CD4-positive, alpha-beta T cell treated with Interleukin-17A for 4 hours (primary cell): ENCODE measurements at places on chromosomes 16 and 17.

- peak; percentile 44 for DNase-seq
Observed at GRCh38 chr17:42422412-42422957, 571 bp downstream of the CAVIN1 start.

- DNase-seq = peak; percentile 96
Observed at GRCh38 chr17:21457051-21458026, 81.2 kb downstream of the KCNJ12 start.

GRCh38 chr17:38547444-38547843, 58.3 kb downstream of the SRCIN1 start:
- DNase-seq = no peak

DNA sequence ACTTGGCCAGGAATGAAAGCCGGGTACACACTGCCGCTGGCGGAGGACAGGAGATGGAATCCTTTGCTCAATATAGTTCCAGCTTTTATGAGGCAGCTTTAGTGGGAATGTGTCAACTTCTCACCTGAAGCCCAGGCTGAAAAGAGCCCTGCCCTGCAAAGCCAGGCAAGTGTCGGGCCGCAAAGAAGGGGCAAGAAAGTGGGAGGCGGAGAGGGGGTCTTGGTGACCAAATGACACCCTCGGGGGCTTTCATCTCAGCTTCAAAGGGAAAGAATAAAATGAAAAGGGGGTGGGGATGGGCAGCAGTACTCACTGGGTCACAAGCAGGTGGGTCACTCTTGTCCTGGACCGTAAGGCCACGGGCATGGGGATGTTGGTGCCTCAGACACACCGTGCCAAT, 62.9 kb downstream of the C16orf95 start:
- no peak for DNase-seq

- DNase-seq = no peak
Observed at GRCh38 chr16:51719376-51719775, 568.3 kb upstream of the SALL1 start.
